ENCODE measurements at places on chromosomes 1 and 21.

- no peak for DNase-seq
Observed at GRCh38 chr1:197439708-197440280, 171.7 kb downstream of the CRB1 start.

DNA sequence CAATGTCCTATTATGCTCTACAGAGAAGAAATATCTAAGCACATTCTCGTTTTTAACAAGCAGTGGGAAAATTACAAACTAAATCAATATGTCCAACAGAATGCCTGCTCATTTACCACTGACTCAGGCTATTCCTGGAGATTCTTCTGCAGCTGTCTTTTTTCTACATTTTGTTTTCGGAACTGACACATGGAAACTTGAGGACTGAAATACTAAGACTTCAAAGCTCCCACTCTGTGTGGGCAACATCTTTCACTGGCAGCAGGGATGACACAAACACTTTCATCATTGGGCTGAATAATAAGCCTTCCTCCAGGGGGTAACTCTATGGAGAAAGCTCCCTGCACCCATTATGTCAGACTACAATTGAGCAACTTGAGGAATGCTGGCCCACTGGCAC lies 175.5 kb upstream of the NCAM2 start:
- DNase-seq, result no peak

- no peak for DNase-seq
Observed at GRCh38 chr1:65284229-65284628, 25.1 kb upstream of the DNAJC6 start.

DNA sequence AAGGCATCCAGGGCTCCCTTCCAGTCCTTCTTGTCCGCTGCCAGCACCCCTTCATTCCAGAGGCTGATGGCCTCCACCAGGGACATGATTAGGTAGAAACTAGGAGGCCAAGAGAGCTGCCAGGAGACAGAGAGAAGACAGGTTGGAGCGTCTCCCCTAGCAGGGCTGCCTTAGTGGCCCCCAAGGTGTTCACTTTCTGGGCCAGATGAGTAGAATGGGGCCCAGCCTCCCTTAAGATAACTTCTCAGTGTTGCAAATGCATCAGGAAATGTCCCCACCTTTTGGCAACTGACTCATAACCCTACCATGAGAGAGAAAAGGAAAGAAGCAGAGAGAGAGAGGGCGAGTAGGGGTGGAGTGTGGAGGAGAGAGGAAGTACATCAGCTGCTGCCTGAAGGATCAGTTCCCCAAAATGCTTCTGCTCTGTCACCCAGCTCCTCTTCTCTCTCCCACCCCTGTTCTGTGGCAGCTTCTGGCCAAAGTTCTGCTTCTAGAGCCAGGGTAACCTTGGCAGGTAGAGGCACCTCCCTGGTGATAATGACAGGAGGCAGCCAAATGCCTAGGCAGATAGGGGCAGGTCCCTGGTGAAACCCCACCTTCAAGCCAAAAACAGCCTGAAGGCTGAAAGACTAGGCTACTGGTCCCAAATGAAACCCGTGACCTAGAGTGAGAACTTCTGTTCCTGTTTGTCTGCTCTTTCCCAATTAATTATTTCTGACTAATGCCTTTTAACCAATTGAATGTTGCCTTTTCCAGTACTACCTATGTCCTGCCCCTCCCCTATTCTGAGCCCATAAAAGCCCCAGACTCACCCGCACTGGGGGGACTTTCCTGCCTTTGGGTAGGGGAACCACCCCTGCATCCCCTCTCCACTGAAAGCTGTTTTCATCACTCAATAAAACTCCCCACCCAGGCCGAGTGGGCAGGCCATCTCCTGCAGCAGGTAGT lies at the start of gene NCF2:
Gene NCF2, minus strand, starts transcription at position 216 of the 948 bp plus-strand sequence. Its CDS starts 130 bp downstream, at position 86.
- DNase-seq, result peak; percentile 83

- peak; percentile 85 for DNase-seq
Observed at GRCh38 chr1:153626904-153627714, at the start of gene S100A13. Gene S100A13 (minus strand): TSS chr1:153627505. CDS start chr1:153626472, 1,033 bp downstream.

GRCh38 chr1:45568421-45568820 lies 15.4 kb upstream of the NASP start:
- no peak for DNase-seq

DNA sequence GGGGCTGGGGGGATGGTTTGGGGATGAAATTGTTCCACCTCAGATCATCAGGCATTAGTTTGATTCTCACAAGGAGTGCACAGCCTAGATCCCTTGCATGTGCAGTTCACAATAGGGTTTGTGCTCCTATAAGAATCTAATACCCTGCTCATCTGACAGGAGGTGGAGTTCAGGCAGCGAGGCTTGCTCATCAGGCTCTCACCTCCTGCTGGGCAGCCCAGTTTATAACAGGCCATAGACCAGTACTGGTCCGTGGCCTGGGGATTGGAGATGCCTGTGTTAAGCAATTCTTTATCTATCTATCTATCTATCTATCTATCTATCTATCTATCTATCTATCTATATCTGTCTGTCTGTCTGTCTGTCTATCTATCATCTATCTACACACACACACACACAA lies 525.3 kb upstream of the DAB1 start:
- DNase-seq, result no peak

DNA sequence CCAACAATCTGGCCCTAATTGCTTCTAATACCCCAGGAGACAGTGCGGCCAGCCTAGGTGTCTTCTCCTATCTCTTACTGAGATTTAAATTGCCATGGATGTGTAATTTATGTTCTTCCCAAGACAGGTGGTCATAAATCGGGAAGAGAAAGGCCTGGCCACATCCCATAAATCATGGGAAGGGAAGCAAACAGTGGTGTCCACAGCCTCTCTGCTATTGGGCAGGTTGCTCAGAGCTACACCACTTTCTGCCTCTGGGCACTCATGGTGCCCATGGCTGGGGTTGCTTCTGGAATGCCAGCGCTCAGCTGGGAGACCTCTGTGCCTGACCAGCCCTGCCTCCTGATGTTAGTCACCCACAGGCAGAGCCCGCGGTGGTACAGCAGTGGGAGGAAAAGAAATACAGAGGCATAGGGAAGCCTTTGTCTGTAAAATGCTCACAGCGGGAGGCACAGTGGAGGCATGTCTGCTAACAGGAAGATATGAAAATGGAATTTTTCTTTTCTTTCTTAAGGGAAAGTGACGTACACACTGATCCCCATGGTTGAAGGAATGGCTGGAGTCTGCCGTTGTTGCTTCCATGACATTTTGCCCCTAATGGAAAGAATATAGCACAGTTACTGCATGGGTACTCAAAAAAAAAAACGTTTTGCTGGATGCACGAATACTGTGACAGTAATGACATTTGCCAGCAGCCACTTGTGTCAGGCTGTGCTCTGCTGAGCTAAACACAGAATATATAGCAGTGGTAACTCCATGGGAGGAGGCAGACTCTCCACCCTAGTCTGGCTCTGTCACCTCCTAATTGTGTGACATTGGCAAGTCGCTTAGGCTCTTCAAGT lies 21.9 kb downstream of the MTARC1 start:
- no peak for DNase-seq

DNA sequence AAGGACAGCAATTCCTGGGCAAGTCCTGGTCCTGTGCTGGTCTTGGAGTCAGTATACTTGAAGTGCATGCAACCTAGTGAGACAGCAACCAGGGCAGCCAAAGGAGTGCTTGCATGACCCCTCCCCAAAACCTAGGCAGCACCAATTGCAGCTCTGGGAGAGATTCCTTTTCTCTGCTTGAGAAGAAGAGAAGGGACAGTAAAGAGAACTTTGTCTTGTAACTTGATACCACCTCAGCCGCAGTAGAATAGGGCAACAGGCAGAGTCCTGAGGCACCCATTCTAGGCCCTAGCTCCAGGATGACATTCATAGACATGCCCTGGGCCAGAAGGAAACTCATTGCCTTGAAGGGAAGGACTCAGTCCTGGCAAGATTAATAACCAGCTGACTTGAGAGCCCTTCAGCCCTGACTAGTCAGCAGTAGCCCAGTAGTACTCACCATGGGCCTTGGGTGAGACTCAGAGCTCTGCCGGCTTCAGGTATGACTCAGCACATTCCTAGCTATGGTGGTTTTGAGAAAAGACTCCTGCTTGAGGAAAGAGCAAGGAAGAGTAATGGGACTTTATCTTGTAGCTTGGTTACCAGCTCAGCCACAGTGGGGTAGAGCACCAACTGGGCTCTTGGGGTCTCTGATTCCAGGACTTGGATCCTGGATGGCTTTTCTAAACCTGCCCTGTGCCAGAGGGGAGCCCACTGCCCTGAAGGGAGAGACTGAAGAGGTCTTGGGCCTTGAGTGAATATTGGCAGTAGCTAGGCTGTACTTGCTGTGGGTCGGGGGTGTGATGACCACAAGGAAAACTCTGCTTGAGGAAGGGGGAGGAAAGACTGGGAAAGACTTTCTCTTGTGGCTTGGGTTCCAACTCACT lies 51.7 kb upstream of the ACADM start:
- DNase-seq, result no peak

- no peak for DNase-seq
Observed at GRCh38 chr1:216314379-216315095, 108.7 kb downstream of the USH2A start.

- no peak for DNase-seq
Observed at GRCh38 chr21:31211836-31212235, 132.2 kb downstream of the TIAM1 start.

- no peak for DNase-seq
Observed at GRCh38 chr1:182301467-182302198, 90.0 kb downstream of the GLUL start.

- DNase-seq, result no peak
Observed at GRCh38 chr1:176448340-176448739, 14.6 kb upstream of the PAPPA2 start.

DNA sequence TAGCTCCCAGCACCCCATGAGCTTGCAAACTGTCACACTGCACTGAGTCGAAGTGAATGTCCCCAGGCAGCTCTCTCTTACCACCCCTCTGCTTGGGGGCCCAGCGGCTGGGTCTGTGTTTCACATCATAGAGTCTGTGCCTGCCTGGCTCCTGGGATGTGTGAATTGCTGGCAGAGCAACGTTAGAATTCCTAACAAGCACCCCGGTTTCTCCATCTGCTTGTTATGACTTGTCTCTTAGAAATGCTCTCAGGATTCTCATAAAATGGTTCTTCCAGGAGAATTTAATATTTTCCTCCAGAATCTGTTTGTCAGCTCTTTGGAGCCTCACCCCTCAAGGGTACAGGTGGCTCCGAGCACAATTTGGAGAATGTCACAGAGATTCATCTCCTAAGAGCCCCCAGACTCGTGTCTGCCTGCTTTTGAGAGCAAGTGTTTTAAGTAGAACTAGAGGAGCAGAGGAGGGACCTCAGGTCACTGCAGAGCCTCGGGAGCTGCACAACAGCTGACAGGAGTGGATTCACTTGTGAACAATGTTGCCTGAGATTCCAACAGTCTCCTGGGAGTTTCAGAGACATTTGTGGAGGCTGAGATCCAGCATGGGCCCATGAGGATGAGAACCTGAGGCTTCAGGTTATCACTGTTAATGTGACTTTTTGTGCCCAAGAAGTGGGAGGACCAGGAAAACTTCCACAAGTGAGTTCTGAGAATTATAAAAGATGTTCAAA lies 131.5 kb downstream of the KCNJ6 start:
- no peak for DNase-seq

DNA sequence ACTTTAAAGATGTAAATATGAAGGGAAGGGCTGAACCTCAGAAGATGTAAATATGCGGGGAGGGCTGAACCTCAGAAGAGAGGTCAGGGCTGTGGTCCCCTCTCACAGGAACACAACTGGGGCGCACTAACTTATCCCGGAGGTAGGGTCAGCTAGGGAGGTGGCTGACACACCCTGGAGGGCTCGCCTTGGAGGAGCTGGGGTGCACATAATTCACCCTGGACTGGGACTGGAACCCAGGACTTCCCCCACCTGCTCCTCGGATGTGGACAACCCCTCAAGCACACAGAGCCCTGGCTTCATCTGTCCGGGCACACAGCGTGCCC lies 13.9 kb upstream of the TTC39A start:
- no peak for DNase-seq

GRCh38 chr1:48999321-48999720 lies 222.6 kb upstream of the BEND5 start:
- DNase-seq, result no peak

DNA sequence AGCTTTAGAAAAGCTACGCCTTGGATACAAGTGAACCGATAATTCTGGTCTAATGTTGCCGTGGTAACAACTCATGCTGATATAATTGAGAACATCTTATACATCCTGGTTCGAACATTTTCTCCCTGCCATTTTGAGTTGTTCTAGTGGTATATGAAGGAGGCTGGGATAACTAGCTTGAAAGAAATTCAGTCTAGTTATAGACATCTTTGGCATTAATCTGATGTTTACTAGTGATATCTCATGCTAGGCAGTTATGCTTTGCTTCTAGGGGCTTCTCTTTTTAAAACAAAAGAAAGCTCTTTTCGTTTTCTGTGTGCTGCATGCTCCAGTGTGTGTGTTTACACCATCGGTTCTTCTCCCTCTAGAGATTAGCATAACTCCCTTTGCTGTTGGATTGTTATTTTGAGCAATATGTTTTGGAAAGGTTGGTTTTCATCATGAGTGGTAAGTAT lies 20.5 kb downstream of the PRKACB start:
- DNase-seq, result no peak

DNA sequence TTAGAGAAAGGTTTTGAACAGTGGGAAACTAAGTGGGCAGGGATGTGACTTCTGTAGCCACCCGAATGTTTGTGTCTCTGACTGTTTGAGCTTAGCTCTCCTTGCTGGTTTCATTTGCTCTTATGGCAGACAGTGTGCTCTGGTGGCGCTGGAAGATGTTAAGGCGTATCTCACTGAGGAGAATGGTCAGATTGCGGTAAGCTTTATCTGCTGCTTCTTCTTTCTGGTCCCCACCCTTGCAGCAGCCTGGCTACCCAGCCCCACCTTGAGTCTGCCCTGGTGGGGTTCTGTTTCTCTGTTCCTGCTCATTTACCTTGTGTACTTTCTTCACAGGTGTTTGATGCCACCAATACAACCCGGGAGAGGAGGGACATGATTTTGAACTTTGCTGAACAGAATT lies 9.9 kb downstream of the PFKFB2 start:
- DNase-seq, result no peak

DNA sequence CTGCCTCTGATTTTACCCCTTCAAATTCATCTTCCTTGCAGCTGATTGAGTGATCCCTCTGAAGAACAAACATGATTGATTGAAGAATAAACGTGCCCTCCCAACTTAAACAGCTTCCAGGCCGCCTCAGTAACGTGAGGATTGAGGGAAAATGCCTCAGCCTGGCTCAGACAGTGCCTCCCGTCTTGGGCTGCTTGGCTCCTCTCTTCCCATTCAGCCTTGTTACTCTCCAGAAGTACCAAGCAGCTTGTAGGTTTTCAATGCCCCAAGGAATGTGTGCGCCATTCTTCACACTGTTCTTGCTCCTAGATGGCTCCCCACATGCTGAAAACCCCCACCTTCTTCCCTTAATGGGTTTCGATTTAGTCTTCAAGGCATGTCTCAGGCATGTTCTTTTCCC lies 51.8 kb downstream of the ST6GALNAC5 start:
- no peak for DNase-seq

DNA sequence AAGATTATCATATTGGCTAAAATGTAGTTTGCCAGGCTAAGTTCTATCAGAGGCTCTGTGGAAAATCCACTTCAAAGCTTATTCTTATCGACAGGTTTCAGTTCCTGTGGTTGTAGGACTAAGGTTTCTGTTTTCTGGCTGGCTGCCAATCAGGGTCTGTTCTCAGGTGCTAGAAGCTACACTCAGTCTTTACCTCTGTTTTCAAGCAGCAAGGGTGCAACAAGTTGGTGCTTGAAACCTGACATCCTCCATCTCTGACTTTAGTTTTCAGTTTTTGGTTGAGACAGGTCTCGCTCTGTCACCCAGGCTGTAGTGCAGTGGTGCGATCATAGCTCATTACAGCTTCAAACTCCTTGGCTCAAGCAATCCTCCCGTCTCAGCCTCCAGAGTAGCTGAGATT lies 15.3 kb upstream of the TMCO2 start:
- no peak for DNase-seq

GRCh38 chr21:14376854-14377253 lies 6.1 kb downstream of the HSPA13 start:
- no peak for DNase-seq

All from spleen (tissue), 13 donors.